ENCODE measurements at places on chromosomes 1 and 21.
A peak's percentile ranks its signal among the peaks of the same experiment; 100 is the strongest.

GRCh38 chr21:45102391-45102932 is 28.1 kb downstream of the ADARB1 start:
- peak; percentile 70 for DNase-seq

- DNase-seq: no peak
Measured at GRCh38 chr1:94326329-94326728, 88.9 kb upstream of the ARHGAP29 start.

DNA sequence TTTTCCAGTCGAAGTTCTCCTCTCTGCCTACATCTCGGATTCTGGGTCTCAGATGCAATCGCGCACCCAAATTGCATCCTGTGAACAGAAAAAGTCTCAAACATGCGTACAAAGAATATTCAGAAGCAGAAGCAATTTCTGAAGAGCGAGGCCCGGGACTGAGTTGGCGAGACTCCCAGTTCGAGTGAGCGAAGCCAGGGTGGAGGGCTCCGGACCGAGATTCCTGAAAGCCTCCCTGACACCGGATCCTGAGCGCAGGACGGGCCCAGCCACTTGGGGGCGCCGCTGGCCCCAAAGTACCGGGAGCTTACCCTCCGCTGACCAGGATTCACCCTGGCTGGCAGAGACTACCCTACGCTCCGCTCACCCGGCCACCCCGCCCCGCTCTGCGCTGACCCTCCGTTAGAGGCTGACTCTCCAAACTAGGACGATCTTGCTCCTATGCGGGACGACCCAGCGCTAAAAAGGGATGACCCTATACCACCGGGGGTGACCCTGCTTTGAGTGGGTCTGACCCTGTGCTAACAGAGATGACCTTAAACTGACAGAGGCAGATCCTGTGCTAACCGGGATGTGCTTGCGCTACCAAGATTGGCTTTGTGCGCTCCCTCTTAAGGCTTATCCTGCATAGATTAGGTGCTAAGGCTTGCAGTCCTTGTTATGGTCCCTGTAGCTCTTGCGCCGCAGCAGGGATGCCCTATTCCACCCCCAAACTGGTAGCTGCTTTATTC is 12.1 kb downstream of the FOXD2 start:
- DNase-seq: peak; percentile 24

DNA sequence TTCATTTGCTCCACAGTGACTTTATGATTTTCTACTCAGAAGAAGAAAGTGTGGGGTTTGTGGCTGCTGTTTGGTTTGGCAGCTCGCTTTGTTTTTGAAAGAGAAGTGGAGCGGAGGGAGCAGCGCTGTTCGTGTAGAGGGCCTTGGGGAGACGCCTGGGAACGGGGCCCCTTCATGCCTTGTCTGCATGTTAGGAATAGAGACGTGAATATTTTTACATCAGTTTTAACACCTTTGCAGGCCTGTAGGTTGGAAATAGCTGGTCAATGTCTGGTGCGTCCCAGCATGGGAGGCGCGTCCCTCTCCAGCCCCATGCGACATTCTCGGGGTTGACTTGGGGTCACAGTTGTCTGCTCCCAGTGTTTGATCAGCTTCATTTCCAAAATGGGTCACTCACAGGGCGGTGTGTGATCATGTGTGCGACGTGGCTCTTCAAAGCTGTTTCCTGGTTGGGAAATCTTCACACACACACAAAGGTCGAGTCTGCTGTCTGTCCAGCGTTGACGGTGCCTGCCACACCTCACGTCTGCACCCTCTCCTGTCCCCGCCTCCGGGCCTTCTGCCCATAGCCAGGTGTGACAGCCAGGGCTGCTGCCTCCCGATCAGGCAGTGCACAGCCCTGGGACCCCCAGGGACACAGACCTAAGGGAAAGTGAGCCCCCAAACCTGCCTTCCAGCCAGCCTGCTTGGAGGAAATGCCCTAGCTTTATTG is 149.2 kb downstream of the PSMG1 start:
- peak; percentile 62 for DNase-seq

DNA sequence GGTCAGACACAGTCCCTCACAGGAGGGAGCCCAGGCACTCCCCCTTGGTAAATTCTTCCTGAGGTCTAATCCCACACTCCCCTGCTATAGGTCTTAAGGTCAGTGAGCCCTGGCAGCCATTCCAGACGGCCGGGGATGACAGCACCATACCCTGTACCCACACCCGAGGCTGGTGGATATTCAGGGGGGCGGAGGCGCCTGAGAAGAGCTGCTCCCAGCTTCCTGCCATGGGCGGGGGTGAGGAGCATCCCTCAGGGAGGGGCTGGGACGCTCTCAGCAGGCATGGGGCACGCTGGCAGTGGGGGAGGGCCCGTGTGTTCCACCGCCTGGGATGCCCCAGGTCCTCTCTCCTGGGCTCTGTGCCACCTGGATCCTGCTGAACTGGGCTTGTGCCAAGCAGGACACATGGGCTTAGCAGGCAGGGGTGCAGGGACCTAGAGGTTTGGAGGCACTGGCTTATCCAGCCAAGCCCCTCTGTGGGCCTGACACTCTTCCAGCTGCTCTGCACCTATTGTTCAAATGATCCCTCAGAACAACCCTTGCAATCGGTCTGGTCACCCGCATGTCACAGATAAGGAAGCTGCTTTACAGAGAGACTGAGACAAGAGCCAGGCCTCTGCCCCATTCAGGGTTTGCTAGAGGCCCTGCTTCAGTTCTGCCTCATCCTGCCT is 5.7 kb upstream of the ADGRB2 start:
- no peak for DNase-seq

DNA sequence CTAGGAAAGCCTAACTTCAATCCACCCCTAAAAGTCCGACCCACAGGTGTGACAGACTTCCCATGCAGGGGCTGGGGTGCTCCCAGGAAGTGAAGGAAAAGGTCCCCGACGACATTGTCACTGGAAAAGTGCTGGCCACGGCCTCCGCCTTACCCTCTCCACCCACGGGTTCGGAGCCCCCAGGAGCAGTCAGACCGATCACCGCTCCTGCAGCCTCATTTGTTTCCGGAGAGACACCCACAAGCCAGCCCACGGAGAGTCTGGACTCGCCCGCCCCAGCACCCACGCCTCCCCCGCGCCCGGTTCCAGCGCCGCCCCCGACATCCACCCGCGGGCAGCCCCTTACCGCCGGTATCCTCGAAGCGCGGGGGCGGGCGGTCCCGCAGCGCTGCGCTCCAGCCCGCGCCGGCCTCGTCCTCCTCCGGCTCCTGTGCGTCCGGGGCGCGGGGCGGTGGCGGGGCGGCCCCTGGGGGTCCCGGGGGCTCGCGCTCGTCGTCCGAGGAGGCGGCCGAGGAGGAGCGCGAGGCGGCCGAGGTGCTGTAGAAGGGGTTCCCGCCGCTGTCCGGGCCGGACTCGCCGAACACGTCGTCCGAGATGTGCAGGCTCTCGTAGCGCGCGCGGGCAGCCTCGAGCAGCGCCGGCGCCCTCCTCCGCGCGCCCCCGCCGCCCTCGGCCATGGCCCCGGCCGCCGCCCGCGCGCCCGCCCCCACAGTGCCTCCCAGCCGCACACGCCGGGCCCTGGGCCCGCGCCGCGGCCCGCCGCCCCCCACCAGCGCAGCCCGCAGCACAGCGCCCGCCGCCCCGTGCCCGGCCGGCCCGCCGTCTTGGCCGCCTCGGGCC is 660 bp downstream of the PGBD5 start:
- DNase-seq: no peak

DNA sequence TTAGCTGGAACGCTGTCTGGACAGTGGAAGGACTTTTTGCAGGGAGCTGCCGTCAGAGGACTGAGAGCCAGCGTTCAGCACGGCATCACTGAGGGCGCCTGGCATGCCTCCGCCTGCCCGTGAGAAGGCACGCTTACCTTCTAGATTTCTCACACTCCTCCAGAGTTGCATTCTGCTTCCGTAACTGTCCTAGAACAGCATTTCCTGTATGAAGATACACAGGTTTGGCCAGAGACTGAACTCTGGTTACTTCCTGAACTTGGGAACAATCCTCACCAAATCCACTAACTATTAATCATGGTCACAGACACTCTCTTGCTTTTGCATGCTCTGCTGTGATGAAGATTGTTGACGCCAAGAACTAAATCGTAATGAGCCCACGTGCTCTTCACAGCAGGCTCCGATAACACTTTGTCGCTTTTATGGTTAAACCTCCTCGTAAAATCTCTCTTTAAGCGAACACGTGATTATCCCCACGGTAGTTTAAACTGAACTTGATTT is 93.5 kb downstream of the KIF26B start:
- DNase-seq: no peak

DNA sequence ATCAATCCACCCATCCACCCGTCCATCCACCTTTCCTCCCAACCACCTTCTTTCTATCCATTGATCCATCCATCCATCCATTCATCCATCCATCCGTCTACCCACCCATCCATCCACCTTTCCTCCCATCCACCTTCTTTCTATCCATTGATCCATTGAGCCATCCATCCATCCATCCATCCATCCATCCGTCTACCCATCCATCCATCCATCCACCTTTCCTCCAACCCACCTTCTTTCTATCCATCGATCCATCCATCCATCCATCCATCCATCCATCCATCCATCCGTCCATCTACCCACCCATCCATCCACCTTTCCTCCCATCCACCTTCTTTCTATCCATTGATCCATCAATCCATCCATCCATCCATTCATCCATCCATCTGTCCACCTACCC is 5.1 kb upstream of the EDN2 start:
- DNase-seq: no peak

DNA sequence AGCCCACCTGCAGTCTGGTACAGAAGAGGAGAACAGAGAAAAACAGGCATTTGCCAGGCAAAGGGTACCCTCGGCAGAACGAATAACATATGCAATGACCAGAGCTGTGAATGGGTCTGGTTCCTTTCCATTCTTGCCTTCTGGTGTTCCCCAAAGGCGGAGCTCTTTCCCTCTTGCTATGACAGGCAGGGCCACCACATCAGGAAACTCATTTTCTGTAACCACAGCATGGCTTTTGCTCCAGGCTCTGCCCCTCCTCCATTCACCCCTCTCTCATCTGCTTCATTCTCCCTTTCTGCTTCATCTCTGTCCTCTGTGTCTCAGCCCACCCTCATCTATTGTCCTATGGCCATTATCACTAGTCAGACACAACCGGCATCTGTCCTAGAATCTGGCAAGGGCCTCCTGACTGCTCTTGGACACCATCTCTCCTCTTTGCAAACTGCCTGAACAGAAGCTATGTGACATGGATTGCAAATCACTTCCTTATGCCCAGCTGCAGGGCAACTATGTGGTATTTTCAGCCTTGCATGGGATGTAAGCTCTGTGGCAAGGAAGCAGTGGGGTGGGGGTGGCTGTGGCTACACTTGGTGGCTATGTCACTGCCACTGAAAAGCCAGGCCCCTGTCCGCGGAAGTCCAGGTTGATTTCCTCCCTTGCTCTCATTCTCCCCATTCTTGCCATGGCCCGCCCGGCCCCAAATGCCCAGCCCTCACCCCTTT is 78.8 kb upstream of the ABCD3 start:
- no peak for DNase-seq

- peak; percentile 59 for DNase-seq
Measured at GRCh38 chr1:64515427-64515826, 45.5 kb downstream of the CACHD1 start.

- no peak for DNase-seq
Measured at GRCh38 chr1:25137521-25138395, 94.5 kb downstream of the SYF2 start.

DNA sequence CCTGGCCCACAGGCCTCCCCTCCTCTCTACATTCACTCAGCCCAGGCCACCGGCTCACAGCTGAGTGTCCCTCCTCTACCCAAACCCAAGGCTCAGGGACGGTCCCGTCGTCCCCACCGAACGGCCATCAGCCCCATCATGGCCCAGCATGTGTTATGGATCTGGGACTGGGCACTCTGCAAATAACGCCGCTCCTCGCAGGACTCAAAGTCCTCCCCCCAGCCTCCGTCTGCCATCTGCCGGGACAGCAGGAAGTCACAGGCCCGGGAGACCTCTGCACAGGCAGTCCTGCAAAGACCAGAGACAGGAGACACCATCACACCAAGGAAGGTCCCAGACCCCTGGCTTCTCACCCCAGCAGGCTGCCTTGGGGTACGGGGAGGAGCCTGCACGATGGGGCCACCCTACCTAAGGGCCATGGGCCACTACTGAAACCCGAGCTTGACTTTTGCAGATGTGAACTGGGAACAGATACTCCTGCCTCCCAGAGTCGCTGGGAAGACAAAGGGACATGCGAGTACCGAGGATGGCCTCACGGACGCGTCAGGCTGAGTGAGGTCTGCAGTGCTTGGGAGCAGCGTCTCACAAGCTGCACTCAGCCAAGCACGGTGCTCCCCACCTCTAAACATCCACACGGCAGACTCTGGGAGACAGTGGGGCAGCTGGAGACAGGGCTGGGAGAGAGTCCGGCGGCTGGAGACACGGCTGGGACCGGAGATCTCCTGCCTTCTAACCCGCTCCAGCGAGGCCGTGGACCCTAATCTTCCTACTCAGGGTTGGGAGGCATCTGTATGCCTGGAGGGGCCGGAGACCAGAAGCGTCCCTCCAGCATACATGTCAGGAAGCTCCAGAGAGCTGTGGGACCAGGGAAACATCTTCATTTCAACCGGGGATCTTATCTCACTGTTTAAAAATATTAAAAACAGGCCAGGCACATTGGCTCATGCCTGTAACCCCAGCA is 10.4 kb upstream of the SPATC1L start:
- DNase-seq: no peak

DNA sequence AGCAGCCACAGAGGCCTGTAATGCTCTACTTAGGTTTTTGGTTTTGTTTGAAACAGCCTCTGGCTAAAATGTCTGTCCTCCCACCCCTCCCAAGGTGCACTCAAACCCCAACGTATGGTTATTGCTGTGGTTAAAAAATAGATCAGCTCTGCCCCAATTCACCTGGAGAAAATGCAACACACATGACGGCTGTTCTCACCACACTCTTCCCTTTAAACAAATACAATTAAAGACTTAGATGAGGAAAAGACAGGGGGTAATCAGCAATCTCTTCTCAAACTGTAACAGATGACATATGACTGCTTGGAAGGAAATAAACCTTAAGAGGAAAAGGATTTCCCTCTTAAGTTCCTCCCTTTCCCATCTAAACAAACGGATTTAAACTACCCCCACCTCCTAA is 6.2 kb upstream of the MTMR11 start:
- DNase-seq: no peak

- no peak for DNase-seq
Measured at GRCh38 chr1:31571340-31572295, 4.7 kb upstream of the TINAGL1 start.

GRCh38 chr1:225021037-225021436 is 91.6 kb downstream of the DNAH14 start:
- no peak for DNase-seq

- DNase-seq: no peak
Measured at GRCh38 chr1:25814549-25815087, 5.1 kb upstream of the MTFR1L start.

DNA sequence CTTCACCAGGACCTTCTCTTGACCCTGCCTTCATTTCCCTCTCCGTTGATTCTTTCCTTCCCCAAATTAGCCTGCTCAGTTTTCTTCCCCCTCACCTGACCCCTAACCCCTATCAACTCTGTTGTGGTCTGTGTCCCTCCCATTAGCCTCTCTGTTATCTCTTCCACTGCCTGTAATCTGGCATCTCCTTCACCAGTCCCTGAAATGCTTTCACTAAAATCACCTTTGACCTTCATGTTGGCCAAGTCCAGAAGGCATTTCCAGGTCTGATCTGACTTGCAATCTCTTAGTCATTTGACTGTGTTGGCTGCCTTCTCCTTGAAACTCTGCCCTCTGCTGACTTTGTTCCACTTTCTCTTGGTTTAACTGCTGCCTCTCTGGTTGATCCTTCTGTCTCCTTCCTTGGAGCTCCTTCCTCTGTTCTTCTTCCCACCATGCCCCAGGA is 28.2 kb downstream of the ATP8B2 start:
- peak; percentile 53 for DNase-seq

GRCh38 chr1:10788592-10789006 is 7.8 kb downstream of the CASZ1 start:
- DNase-seq: no peak

- peak; percentile 46 for DNase-seq
Measured at GRCh38 chr21:38716942-38717341, 88.8 kb upstream of the ETS2 start.

All from epithelial cell of esophagus (primary cell).